ENCODE measurements at places on chromosomes 5 and 9.

DNA sequence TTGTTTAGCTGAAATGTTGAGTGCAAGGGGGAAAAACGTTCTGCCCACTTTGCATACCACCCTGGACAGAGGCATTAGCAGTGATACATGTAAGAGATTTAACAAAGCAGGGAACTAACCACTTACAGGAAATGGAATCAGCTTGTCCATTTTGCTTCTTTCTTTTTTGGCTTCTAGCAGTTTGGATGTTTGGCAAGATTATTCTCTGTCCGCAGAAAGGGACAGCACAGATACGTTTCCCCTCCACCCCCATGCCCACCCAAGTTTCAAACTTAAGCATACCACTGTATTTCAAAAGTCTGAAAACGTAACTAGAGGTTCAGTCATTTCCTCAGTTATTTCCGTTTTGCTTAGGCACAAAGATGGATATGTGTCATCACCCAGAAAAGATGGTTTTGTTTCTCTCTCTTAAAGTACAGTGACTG, 118.4 kb downstream of the GDNF start:
- no peak for DNase-seq

DNA sequence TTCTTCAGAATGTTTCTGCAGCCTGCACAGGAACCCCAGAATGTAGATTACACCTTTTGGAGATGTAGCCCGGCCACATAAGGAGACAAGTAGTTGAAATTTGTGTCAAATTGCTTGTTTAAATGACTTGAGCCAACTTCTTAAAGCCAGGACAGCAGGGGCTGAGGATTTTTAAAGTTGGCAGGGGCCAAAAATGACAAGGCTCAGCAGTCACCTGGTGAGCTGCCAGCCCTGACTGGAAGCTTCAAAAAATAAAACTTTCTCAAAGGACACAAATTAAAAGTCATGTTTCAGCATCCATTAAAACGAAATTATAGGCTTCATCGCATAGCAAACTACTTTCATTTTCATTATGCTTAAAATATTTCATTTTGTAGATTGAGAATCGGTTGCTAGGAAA, 340.3 kb upstream of the WWC1 start:
- no peak for DNase-seq

DNA sequence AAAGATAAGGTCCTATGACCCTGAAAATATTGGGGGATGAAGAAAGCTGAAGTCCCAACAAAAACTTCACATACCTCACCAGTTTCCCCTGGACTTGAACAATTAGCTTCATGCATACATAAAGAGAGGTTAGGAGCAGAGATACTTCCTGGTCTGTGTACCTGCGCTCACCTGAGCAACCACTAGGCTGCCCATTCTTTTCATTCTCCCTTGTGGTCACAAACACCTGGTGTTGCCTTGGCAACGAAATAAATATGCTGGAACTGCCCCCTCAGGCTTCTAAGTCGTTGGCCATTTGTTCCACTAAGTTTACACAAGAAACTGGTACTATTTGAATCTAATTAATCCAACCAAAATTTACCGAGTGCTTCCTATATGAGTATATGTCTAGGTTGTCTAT, 18.1 kb downstream of the OTP start:
- DNase-seq = no peak

GRCh38 chr9:128558431-128559310, 6.3 kb downstream of the SPTAN1 start:
- DNase-seq = peak; percentile 39

DNA sequence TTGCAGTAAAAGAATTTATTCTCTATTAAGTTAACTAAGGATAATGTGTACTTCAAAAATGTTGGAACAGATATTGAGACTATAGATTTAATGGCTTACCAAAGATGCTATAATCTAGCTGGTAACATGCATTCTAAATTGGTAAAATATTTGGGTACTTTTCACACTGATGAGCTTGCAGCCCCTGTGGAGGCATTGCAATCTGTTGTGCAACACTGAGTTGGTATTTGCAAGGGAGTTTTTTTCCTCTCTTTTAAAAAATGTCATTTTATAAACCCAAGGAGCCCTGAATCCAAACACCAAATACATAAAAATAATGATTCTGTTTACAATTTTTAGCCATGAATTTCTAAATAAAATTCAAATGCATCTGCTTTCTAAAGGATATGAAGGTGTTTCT, 944.8 kb downstream of the DTWD2 start:
- DNase-seq = no peak

DNA sequence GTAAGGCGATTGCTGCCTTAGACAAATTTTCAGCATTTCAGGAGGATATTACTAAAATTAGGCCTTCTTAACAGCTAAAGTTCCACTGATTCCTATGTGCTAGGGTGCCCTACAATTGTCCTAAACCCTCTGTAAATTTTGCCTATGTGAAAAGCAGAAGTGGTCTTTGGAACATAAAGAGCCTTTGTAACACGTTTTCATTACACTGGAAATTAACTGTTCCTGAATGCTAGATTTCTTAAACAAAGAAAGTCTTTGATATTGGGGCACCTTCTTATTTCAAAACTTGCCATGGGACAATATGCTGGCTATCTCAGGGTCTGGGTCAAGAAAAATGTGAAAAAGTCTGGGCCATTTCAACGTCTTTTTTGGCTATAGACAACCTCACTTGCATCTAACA, 60.4 kb upstream of the MOCS2 start:
- no peak for DNase-seq

GRCh38 chr9:129608561-129609481, 12.1 kb downstream of the C9orf50 start:
- DNase-seq = no peak

GRCh38 chr5:171770153-171770552, 15.5 kb upstream of the SMIM23 start:
- no peak for DNase-seq

DNA sequence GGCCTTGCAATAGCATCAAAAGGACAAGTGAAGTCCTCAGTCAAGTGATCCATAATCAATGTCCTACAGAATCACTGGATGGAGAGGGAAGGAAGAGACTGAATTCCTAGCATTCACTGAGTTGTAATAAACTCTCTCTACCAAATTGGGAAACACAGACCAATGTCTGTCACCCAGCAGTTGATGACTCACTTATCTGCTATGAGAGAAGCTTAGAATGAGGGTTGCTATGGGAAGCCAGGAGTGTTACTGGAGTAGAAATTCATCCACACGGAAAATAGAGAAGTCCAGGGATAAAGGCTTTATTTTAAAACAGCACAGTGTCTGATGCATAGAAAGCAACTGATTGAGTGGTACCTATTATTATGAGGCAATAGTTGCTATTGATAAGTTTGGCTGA, 407.4 kb downstream of the BRINP1 start:
- DNase-seq = no peak

DNA sequence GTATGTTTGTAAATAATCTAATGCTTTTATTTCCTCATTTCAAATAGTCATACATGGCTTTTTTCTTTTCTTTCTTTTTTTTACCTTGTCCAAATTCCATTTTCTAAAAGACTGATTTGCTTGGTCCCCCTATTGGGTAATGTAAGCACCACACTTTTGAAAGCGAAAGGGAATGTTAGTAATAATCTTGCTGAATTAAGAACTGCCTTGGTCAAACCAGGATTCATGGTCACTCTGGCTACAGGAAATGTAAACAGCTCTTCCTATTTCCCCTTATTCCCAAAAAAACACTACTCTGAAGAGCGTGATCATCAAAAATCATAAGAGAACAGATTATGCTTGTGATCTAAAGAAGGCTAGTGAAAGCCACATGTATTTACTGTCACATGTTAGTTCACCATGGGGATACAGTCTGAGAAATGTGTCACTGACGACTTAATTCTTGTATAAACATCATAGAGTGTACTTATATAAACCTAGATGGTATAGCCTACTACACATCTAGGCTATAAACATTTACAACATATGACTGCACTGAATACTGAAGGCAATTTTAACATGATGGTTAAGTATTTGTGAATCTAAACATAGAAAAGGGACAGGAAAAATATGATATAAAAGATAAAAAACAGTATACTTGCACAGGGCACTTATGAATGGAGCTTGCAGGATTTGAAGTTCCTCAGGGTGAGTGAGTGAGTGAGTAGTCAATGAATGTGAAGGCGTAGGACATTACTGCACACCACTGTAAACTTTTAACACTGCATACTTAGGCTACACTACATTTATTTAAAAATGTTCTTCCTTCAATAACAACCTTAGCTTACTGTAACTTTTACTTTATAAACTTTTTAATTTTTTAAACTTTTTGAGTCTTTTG, 75.3 kb downstream of the HMGCR start:
- DNase-seq = no peak

DNA sequence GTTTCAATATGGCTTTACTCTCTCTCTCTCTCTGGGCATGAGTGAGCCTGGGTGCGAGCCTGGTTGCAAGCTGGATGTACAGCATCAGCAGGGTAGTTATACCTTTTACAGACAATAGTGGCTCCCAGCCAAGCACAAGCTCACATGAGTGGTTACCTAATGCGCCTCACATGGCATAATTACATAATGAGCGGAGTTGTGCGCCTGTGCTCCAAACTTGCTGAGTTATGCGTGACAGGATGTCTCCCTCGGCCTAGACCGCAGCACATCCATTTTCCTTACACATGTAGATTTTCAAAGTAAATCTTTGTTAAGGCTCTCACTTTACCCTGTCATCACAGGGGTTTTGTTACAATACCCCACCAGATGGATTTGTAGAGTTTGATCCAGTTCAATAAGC, 233.5 kb upstream of the WWC1 start:
- DNase-seq = no peak

- no peak for DNase-seq
Measured at GRCh38 chr5:8456846-8457186, 587.9 kb downstream of the MTRR start.

GRCh38 chr9:128409450-128409849, 11.2 kb upstream of the CERCAM start:
- no peak for DNase-seq

DNA sequence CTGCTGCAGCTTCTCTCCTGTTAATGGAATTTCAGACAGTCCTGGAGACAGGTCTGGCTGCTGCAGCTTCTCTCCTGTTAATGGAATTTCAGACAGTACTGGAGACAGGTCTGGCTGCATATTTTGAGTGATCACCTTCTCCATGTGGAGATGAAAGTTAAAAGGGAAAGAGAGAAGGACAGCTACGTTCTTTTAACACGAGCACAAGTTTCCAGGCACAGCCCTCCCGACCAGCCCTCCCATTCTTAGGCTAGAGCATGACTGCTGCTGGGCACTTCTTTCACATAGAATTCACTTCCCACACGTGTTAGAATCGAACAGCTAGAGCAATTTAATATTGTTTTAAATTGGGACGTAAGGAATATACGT, 133.3 kb upstream of the DMRT1 start:
- no peak for DNase-seq

DNA sequence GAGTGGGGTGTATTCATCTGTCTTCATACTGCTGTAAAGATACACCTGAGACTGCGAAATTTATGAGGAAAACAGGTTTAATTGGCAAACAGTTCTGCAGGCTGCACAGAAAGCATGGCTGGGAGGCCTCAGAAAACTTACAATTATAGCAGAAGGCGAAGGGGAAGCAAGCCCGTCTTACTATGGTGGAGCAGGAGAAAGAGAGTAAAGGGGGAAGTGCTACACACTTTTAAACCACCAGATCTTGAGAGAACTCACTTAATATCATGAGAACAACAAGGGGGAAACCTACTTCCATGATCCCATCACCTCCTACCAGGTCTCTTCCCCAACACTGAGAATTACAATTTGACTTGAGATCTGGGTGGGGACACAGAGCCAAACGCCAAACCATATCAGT, 12.5 kb upstream of the NREP start:
- no peak for DNase-seq

DNA sequence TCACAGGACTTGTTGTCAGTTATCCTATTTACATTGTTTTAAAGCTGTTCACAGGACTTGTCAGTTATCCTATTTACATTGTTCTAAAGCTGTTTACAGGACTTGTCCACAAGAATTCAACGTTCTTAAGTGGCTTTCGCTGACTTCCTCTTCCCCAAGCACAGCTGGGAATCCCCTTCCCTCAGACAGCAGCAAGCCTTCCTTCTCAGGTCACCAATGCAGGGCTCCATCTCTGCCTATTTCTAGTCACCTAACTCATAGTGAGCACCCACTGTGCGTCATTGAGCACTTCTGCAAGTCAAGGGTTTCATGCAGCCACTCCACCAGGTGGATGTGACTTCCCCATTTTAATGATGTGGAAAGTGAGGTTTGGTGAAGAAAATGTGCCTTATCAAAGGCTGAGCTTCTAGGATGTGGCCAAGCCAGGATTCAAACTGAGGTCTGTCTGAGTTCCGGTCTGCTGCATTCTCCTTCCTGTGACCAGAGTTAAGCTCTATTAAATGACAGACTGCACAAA, 109.8 kb upstream of the ZNF462 start:
- peak; percentile 20 for DNase-seq

DNA sequence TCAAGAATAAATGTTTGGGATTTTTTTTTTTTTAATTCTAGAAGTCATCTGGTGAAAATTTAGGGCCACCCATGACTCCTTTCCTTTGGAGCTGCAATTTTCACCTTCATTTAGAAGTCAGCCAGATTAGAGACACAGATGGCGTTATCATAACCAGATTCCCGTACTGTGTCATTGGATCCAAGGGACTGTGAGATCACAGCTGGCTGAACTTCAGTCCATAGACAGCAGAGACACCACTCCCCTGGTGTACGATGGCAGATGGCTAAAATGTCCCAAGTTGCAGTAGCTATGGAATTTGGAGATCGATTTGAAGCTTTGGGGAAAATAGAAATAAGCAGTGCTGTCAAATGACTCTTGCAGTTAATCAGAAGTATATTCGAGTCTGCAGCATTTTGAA, 216.3 kb downstream of the RFK start:
- DNase-seq = no peak

GRCh38 chr5:45533663-45534062, 162.5 kb downstream of the HCN1 start:
- DNase-seq = no peak

GRCh38 chr9:109918339-109919163, 138.6 kb downstream of the PALM2AKAP2 start:
- DNase-seq = peak; percentile 24

GRCh38 chr5:172834415-172835289, 601 bp downstream of the ERGIC1 start:
- no peak for DNase-seq

DNA sequence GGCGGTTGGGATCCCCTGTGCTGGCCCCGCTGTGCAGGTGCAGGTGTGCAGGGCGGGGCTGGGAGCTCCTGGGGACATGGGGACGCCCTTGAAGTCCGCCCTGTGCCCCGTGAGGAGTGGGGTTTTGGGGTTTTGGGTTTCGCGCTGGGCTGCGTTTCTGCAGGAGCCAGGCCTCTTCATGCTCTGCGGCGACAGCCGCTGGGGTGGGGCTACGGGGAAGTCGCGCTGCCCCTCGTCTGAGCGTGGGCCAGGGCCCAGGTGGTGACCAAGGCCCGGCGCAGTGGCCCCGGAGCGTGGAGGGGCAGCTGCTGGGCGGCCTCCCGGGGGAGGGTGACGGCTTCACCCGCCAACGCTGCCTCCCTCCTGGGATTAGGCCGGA, 47.8 kb upstream of the IRX4 start:
- DNase-seq = no peak

GRCh38 chr9:128203024-128203706, at the start of gene DNM1:
Gene DNM1 (plus strand): TSS chr9:128203379. CDS start chr9:128203471, 92 bp downstream.
- DNase-seq = peak; percentile 75

GRCh38 chr5:174547814-174548213, 176.6 kb upstream of the MSX2 start:
- no peak for DNase-seq

GRCh38 chr5:172235132-172235780, 41.3 kb downstream of the EFCAB9 start:
- DNase-seq = no peak

All from CD4-positive, alpha-beta T cell treated with Interferon gamma for 1 hour (primary cell).